Fibroblast of lung (primary cell): ENCODE measurements at places on chromosomes 7 and 10. TPM values are rescaled to one million over a fixed set of nuclear protein-coding genes. Genes with fewer than 3 reads are reported as not detected.

The CPA5 gene
- not detected in 2 replicates for total RNA-seq

GRCh38 chr10:117266400-117266799 is 25.5 kb downstream of the SLC18A2 start:
- no peaks in the 10 kb centered on the region for H3K27me3 ChIP-seq
- H3K36me3 ChIP-seq, result no peaks in the 10 kb centered on the region
- H3K27ac ChIP-seq, result no peak overlapping the region
- DNase-seq, result no peak

DNA sequence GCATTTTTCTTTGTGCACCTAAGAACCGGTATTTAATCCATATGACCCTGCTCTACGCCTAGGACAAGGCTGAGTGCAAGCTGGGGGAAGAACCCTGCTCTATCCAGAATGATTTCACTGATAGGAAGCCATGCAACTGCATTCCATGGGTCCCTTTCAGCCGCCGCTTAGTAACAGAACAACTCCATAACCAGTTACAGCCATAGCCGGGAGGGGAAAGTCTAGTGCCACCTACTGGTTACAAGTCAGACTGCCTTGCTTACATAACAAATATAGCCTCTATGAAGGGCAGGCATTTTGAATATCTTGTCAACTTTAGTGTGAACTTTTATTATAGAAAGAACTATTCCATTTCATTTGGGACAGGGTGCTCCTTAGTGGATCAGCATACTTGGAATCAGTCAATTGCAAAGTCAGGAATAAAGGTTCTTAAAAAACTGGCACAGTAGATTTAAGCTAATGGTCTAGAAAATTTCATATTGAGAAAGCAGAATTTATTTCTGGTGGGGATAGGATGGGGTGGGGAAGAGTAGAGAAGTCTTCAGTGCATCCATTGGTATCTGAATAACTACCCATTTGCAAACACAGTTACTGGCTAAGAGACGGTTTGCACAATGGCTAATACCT is 521.7 kb downstream of the ADRA2A start:
- H3K4me3 ChIP-seq, result no peak overlapping the region
- H3K36me3 ChIP-seq, result no peaks in the 10 kb centered on the region
- H3K27ac ChIP-seq, result no peak overlapping the region

The CUBN gene
- total RNA-seq, result 0.51 and 1.3 TPM in 2 replicates

DNA sequence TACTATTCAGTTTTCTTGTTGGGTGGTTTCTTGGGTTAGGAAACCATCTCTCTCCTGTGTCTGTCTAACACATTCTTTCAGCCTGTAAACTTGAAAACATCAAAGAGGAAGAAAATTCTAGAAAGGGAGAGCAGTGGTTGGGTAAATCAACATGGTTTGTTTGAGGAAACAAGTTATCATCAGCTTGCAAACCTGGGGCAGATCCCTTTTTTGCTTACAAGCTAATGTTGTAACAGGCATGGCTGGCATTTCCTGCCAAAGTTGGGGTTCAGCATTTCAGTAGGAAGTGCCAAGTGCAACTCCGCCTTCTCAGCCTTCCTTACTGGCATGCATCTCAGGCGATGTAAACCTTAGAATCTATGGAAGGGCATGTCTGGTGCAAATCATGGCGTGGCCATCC is 112.6 kb downstream of the EEPD1 start:
- H3K27ac ChIP-seq, result no peak overlapping the region
- H3K4me1 ChIP-seq, result no peaks in the 10 kb centered on the region
- no peaks in the 10 kb centered on the region for H3K36me3 ChIP-seq
- no peaks in the 10 kb centered on the region for H3K27me3 ChIP-seq
- peak; percentile 27 for DNase-seq
- no peak overlapping the region for H3K4me3 ChIP-seq
